ENCODE measurements at places on chromosomes 1 and 21. TPM values are rescaled to one million over a fixed set of nuclear protein-coding genes. Genes with fewer than 3 reads are reported as not detected.

Gene OVAAL
- total RNA-seq = not detected

Gene HES5
- total RNA-seq = not detected

Gene CASQ1
- not detected for total RNA-seq

Gene KCND3
- total RNA-seq = 0.64 TPM

Gene HNRNPU
- 167 TPM for total RNA-seq

Gene TNFRSF1B
- not detected for total RNA-seq

Gene CRYZL1
- total RNA-seq = 23.5 TPM

Gene RHEX
- total RNA-seq = not detected

Gene MANEAL
- total RNA-seq = 3.1 TPM

Gene SPATA45
- not detected for total RNA-seq

Gene MXRA8
- 6.2 TPM for total RNA-seq
